ENCODE measurements at places on chromosomes 5 and 9. TPM values are rescaled to one million over a fixed set of nuclear protein-coding genes. Genes with fewer than 3 reads are reported as not detected.

DNA sequence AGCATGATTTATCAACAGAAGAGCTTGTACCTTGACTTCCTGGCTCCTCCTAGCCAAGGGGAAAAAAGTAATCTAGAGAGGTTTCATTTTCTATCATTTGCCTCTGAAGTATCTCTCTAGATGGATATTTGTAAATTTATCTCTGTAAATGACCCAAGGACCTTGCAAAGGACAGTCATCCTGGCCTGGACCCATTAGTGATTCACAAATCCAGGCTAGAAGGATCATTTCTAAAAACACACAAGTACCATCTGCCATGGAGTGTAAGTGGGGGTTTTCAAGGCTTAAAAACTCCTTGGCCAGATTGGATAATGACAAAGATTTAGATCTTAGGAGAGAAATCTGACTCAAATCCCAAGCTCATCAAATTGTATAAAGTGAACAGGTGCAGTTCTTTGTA lies 8.1 kb downstream of the TTC23L start:
- H3K36me3 ChIP-seq, result peaks cover 15% of the 10 kb centered on the region
- no peaks in the 10 kb centered on the region for H3K27me3 ChIP-seq
- DNase-seq, result no peak
- no peak overlapping the region for H3K4me3 ChIP-seq
- peaks cover 22% of the 10 kb centered on the region for H3K4me1 ChIP-seq

DNA sequence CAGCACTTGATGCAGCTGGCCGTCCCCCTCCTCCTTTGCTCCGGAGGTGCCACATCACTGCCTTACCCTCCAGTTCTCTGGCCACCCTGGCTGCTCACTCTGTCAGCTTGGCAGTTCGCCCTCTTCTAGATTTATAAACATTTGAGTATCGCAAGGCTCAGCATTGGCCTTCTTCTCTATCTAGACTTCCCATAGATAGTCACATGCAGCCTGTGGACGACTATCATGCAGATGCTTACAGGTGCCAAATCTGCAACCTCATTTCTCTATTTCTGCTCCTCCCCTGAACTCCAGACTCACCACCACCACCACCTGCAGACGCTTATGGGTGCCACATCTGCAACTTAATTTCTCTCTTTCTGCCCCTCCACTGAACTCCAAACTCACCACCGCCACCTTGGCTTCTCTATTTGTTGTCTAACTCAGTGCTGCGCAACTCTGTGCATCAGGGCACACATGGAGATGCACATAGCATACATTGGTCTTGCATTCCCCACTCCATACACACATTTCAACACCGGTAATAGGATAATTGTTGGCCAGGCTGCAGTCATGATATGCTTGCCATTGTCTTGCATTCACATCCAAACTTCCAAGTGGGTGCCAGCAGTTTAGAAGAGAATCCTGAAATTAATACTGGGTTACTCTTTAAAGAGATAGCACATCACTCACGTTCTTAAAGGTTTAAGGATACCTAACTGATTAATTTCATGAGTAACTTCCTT lies 1.9 kb upstream of the DAP start:
- H3K4me1 ChIP-seq, result peaks cover 36% of the 10 kb centered on the region
- no peaks in the 10 kb centered on the region for H3K27me3 ChIP-seq
- no peaks in the 10 kb centered on the region for H3K36me3 ChIP-seq
- DNase-seq, result no peak

- DNase-seq, result no peak
- no peak overlapping the region for H3K27ac ChIP-seq
- peaks cover 4% of the 10 kb centered on the region for H3K4me1 ChIP-seq
- peaks cover 11% of the 10 kb centered on the region for H3K36me3 ChIP-seq
- no peaks in the 10 kb centered on the region for H3K27me3 ChIP-seq
Measured at GRCh38 chr9:114369216-114370130, 18.3 kb downstream of the AKNA start.

DNA sequence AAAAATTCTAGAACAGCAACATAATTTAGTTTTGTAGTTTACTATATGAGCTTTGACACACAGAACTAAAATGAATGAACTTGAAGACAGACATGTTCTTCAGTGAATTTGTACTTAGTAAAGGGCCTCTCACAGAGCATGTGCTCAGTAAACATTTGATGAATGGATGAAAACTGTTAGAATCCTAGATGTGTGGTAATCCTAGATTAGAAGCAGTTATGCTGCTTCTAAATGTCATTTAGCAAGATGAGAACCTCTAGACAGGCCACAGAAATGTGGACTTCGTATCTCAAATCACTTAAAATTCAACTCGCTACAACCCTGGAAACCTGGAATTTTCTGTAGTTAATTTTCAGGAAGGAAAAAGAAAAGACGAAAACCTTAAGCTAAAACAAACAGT lies 8.5 kb downstream of the GOLPH3 start:
- DNase-seq, result no peak
- no peak overlapping the region for H3K4me3 ChIP-seq
- peaks cover 26% of the 10 kb centered on the region for H3K4me1 ChIP-seq
- H3K36me3 ChIP-seq, result peaks cover 20% of the 10 kb centered on the region
- H3K27ac ChIP-seq, result peak overlapping the region; percentile 30

- no peaks in the 10 kb centered on the region for H3K27me3 ChIP-seq
- no peak for DNase-seq
- H3K36me3 ChIP-seq, result no peaks in the 10 kb centered on the region
- peaks cover 2% of the 10 kb centered on the region for H3K4me1 ChIP-seq
- no peak overlapping the region for H3K27ac ChIP-seq
Measured at GRCh38 chr9:113477661-113478060, 14.1 kb downstream of the RGS3 start.

DNA sequence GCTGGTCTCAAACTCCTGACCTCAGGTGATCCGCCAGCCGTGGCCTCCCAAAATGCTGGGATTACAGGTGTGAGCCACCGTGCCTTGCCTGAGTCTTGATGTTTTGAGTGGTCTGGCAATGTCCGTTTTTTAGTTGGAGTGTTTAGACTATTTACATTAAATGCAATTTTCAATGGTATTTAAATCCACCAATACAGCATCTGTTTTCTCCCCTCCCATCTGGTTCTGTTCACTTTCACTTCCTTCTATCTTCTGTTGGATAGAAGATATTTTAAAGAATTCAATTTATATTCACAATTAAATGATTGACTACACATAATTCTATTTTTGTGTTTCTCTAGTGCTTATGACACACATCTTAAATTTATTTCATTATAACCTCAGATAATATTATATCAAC lies 26.0 kb upstream of the PCAT7 start:
- H3K4me1 ChIP-seq, result no peaks in the 10 kb centered on the region
- no peaks in the 10 kb centered on the region for H3K36me3 ChIP-seq
- DNase-seq, result no peak
- no peak overlapping the region for H3K4me3 ChIP-seq
- no peaks in the 10 kb centered on the region for H3K27me3 ChIP-seq

DNA sequence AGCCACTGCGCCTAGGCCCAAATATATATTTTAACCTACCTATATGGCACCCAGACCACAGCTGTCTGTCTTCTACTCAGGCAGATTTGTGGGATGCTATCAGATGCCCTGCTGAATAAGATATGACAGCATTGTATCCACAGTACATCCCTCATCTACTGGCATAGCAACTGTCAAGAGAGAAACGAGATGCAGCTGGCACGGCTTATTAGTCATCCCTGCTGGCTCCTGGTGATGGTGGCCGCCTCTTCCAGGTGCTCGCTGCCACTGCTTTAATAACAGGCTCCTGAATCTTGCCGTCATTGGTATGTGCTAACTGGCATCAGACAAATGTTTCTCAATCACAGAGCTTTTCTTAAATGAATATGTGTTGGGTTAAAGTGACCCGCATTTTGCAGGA lies 34.0 kb downstream of the B4GALT1 start:
- no peaks in the 10 kb centered on the region for H3K27me3 ChIP-seq
- no peak overlapping the region for H3K27ac ChIP-seq
- H3K4me3 ChIP-seq, result no peak overlapping the region
- H3K4me1 ChIP-seq, result peaks cover 31% of the 10 kb centered on the region

The PPP3R2 gene
- total RNA-seq, result 0.34 TPM
